ENCODE measurements at places on chromosomes 2 and 18.

GRCh38 chr2:201257381-201257955 lies 2.9 kb upstream of the CASP8 start:
- no peak for DNase-seq

GRCh38 chr2:241217320-241218031 lies 29.0 kb downstream of the ANO7 start:
- peak; percentile 53 for DNase-seq

GRCh38 chr2:42084231-42084671 lies 36.4 kb downstream of the PKDCC start:
- DNase-seq, result peak; percentile 67

GRCh38 chr18:63758615-63759240 lies 16.5 kb upstream of the SERPINB7 start:
- peak; percentile 41 for DNase-seq

GRCh38 chr2:138084206-138084605 lies 119.9 kb downstream of the HNMT start:
- DNase-seq, result no peak

- DNase-seq, result no peak
Observed at GRCh38 chr18:24187689-24188088, 48.8 kb downstream of the CABYR start.

DNA sequence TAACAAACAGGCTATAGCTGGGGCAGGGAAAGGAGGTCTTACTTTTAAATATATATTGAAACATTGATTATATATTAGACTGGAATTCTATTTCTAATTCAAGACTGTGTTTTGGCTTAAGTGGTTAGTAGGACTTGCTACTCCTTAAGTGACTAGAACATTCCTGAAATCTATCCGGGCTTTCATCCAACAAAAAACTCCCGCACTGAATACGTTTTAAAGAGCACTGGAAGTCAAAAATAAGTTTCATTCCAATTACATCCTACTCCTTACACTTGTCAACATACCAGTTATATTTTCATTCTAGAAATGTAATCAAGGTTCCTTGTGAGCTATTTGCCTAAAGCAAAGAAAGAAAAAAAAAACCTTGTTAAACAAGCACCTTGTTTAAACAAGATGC lies 204.6 kb downstream of the SP3 start:
- no peak for DNase-seq

DNA sequence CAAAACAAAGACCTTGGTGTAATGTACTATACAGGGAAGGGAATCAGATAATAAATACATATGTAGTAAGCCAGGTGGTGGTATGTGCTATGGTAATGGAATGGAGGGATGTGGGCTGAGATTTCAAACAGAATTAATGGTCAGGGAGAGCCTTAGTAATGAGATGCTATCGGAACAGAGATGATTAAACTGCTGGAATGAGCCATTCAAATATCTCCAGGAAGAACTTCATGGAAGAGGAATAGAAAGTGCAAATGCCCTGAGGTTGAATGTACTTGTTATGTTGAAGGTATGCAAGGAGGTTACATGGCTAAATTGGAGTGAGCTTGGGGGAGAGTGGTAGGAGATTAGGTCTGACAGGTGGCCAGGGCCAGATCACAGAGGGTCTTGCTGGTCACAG lies 5.1 kb downstream of the SERPINB11 start:
- no peak for DNase-seq

DNA sequence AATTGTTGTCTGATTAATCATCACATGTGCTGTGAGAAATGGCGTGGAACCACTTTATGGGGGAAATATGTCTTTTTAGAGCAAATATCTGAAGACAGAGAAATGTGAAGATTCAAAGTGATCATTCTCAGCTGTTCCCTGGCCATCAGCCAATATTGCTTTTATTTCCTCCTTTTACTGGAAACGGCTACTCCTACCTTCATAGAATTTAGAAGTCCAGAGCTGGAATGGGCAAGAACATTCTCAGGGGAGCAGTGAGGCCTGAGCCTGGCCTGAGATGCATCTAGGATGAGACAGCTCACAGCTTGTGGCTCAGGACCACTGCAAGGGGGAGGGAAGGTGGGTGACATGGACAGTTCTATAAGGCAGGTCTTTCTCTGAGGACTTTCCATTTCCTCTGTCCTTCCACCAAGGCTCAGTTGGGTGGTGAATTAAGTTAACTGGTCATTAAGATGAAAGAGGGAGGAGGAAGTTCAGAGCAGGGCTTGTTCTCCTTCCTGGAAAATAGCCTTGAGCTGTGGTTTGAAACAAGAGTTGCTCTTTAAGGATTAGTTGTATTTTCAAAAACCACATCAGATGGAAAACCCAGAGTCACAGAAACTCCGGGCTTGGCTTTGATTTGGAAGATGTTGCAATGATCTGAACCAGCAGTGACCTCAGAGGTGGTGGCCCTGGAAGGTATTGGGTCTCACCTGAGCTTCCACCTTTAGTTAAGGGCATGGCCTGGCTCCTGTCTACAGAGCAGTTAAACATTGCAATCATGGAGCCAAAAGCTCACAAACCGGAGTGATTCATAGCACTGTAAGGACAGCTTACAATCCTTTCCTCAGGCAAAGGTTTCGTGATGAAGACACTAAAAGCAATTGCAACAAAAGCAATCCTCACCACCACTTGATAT lies 144.3 kb downstream of the VAPA start:
- peak; percentile 87 for DNase-seq
